ENCODE measurements at places on chromosomes 5 and 9.

DNA sequence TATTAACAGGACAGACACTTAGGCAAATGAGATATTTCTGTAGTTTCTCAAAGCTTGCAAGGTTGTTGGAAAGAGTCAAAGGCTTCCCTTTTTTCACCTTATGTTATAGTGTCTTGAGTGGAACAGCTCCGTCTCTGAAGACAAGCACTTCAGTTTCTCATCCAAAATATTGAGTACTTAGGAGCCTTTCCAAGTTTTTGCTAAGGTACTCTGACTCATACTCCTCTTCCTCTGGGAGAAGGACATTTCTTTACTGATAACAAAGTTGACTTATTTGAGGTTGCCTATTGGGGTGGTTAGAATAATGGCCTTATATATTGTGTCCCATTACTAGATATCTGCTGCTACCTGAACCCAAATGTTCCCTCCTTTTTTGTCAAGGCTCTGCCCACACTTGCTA lies 869.6 kb downstream of the MAT2B start:
- no peak for DNase-seq

DNA sequence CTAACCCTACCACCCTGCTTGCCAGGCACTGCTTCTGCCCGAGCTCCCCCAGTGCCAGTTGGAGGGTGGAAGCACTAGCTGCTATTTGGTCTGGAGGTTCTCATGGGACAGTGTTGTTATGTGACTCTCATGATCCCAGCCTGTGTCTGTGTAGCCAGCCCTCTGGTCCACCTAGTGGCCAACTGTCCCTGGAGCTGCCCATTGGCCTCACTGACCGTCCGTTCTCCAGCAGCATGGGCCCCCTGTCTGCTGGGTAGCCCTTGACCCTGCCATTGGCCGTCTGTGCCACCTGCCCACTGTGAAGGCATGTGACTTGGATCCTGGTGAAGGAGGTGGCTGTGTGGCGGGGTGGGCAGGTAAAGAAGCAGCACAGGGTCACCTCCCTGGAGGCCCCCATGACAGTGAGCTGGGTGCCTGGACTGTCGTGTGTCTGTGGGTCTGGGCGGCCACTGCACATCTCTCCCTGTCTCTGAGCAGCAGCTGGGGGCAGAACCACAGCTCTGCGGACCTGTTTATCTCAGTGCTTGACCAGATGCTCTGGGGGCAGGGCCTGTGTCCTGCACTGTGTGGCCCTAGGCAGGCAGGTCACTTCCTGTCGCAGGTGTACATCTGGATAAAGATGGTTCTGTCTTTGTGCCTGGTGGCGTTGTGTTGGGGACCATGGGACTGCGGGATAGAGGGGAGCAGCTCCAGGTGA lies 11.4 kb downstream of the PHF2 start:
- no peak for DNase-seq

DNA sequence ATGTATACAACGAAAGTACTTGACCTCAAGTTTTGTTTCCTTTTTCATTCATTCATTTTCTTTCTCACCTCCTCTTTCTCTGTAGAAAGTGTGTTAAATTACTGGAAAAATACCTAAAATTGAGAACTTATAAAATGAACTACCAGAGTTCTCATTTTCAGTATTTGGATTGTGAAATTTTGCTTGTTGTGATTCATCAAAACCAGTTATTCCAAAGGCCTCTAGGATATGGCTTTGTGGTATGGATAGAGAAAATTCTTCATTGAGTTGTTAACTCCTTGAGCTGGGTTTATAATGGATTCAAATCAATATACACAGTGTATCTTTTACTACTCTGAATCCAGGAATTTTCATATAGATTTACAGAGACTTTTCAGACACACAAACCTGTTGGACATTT lies 287.6 kb downstream of the KDM4C start:
- DNase-seq, result no peak

DNA sequence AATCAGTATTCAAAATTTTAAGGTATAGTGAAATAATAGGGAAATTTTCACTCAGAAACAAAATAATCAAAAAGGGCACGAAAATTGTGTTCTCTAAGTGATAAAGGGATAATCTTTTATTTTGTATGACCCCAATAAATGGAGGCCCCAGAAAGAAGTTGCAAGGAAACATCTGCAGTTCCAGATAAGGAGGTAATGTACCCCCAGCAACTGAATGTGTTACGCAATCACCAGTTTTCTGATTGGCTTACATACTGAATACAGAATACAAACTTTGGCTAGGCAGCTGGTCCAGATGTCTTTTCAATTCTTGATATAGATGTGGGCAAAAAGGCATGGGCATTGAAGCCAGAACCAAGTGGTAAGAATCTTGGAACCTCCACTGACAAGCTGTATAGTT lies 1.7 kb upstream of the TOPORS start:
- DNase-seq, result no peak

- no peak for DNase-seq
Measured at GRCh38 chr5:135242021-135242865, 156.8 kb downstream of the MACROH2A1 start.

DNA sequence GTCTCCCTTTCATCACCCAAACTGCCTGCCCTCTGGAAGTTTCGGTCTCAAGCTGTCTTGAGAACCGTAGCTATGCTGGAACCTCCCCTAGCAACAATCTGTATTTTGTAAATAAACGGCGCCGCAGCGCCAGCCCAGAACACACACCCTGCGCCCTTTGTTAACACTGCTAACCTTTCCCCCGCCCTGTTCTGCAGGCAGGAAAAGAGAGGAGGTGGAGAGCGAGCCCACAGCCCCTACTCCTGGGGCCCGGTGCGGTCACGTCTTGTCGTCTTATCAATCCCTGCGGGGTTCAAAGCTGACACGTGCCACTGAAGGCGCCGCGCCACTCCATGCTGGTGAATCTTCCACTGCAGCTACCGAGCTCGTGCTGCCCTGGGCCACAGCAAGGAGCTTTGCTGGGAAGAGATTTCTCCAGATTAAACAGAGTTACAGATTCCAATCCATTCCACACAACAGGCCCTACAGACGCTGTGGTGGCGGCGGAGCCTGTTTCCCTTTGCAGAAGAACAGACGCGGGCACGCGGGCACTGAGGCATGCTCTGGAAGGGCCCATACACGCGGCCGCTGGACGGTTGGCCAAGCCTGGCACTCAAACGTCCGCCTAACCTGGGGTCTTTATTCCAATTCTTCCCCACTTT lies 25.3 kb downstream of the ZDHHC11B start:
- DNase-seq, result no peak

DNA sequence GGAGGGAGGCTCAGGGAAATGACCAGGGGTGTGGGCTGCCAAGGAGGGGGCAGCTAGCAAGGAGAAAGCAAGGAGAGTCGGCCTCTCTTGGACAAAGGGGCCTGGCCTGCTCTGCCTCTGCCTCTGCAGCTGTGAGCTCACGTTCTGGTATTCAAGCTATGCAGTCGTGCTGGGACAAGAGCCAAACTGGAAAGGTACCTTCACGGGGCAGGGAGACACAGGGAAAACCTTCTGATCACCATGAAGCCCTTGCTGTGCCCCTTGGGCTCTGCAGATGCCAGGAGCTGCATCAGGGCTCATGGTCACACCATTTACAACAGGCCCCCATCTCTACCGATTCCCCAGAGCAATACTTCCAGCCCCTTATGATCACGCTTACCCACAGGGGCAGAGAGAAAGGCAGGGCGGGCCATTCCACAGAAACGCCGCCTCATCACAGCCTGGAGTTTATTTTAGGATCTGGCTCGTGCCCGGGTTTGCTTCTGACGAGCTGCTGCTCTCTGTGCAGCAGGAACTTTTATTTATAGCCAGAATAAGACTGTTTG lies 63.2 kb downstream of the PRRT1B start:
- no peak for DNase-seq

Measured in bone marrow (tissue), 2 donors.